Skin of body (tissue), 3 donors: ENCODE measurements at places on chromosomes 5 and 9. TPM values are rescaled to one million over a fixed set of nuclear protein-coding genes. Genes with fewer than 3 reads are reported as not detected.

FOXD4L3 gene
- total RNA-seq: not detected

SGCD gene
- total RNA-seq: 54.5 TPM

PCAT7 gene
- total RNA-seq: 0.10 TPM

USP20 gene
- 8.1 TPM for total RNA-seq

SLC6A7 gene
- not detected for total RNA-seq

ROR2 gene
- 12.0 TPM for total RNA-seq

TEX48 gene
- not detected for total RNA-seq

SPINK4 gene
- not detected for total RNA-seq

DDX4 gene
- total RNA-seq: not detected

C5orf58 gene
- not detected for total RNA-seq

LCN12 gene
- total RNA-seq: not detected

FGF18 gene
- 5.5 TPM for total RNA-seq

TICAM2 gene
- total RNA-seq: 2.2 TPM

PCDHGA10 gene
- total RNA-seq: 4.9 TPM

HMCN2 gene
- total RNA-seq: 20.7 TPM

IL13 gene
- total RNA-seq: 0.10 TPM

TNFSF15 gene
- 0.59 TPM for total RNA-seq

SKIC3 gene
- total RNA-seq: 138 TPM

LECT2 gene
- total RNA-seq: not detected

PTPRD gene
- 29.9 TPM for total RNA-seq

PCDHB10 gene
- 1.8 TPM for total RNA-seq

TESK1 gene
- total RNA-seq: 10.5 TPM

NSD1 gene
- 56.9 TPM for total RNA-seq

FOXE1 gene
- total RNA-seq: 3.6 TPM

RECK gene
- 50.8 TPM for total RNA-seq

SPINK13 gene
- total RNA-seq: not detected

LRRC19 gene
- not detected for total RNA-seq

CDH12 gene
- 4.8 TPM for total RNA-seq

N4BP3 gene
- total RNA-seq: 4.6 TPM

PCDHA4 gene
- total RNA-seq: 0.30 TPM

GAPT gene
- 1.2 TPM for total RNA-seq
